Left ventricle myocardium inferior (tissue), 1 donor: ENCODE measurements at places on chromosomes 12 and 14.

DNA sequence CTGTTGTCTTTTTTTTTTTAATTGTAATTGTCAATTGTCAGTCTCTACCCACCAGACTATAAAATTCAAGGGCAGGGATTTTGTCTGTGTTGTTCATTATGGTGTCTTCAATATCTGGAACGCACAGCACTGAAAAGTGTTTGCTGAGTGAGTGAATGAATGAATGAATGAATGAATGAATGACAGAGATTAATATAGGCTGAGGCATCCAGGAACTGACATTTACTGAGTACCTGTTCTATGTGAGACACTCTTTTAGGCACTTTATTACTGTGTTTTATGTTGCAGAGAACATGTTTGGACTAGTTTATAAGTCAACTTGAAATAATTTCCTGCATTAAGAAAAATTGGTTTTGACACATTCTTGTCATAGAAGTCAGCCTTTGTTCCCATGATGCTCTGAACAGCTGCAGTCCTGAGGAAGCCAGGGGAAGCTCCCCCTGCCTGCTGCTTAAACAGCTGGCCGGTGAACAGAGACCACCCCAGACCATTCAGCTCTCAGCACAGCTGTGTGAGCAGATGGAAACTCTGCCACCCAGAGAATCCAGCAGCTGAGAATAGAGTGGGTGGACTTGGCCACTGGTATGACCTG lies 160.7 kb upstream of the CCND2 start:
- DNase-seq: no peak

DNA sequence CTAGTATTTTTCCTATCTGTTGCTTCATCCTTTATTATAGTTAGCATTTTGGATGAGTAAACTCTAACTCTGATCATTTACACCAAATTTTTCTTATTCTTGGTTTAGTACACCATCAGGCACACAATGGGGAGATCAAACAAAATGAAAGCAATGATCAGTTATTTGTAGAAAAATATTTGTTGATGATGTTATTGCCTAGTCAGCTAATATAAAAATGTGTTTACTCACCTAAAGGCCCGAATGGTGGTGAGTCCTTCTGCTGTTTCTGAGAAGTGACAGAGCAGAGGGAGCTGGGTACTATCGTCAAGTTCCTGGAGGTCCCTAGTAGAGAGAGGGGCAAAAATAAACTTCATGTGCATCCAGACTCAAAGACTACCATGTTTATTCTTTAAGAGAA lies 63.3 kb upstream of the KCNJ8 start:
- no peak for DNase-seq

GRCh38 chr14:72962829-72963312 lies 36.6 kb downstream of the DCAF4 start:
- no peak for DNase-seq

- no peak for DNase-seq
These were observed 54.1 kb upstream of the BEGAIN start for GRCh38 chr14:100641274-100641860.

DNA sequence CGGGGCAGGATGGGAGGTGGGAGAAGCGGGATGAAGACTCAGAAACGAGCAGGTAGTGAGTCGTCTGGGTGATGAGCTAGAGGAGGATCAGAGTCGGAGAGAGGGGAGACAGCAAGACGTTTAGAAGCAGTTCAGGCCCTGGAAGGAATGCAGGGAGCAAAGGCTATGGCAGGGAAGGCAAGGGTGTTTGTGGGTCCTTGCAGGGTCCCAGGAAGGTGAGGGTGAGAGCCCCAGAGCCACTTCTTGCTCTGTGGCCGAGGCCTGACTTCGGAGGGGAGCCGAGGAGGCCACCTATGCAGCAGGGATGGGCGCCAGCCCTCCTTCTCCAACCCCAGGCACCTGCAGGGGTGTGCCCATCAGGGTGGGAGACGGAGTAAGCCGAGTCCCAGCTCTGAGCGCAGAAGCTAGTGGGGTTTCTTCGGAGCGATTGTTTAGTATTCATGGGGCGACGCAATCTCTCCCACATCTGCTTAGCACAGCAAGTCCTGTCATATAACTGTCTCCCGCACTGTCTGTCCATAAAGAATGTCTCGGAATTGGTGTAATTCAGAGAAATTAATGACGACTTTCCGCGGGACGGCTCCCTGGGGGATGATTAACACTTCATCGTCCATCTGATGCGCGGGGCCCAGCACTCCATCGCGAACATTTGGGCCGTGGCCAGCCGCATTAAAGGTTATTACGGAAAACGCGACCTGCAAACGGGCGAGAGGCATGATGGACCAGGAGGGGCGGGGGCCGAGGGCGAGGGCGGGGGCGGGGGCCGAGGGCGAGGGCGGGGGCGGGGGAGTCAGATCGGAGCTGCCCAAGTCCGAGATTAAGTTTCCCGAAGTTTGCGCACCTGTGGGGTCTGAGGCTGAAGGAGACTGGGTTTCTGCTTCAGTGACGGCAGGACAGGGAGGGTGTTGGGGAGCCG lies 12.2 kb upstream of the CALCOCO1 start:
- no peak for DNase-seq

GRCh38 chr14:67395876-67396189 lies 16.1 kb downstream of the PLEK2 start:
- no peak for DNase-seq

GRCh38 chr12:6742834-6743233 lies 10.1 kb downstream of the MLF2 start:
- DNase-seq: no peak

DNA sequence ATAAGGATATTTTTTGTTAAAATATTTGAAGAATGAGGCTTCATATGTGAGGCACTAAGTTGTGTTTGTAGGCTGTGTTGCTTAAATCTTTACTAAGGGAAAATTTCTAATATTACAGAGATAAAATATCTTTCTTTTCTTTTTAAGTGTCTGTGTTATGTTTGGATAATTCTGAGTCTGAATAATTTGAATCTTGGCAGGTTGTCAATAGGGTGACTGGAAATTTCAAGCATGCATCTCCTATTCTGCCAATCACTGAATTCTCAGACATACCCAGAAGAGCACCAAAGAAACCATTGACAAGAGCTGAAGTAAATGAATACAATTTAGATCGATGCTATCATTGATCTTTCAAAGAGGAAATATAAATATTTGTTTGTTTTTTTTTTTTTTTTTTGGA lies 29.4 kb downstream of the TMPO start:
- DNase-seq: no peak

DNA sequence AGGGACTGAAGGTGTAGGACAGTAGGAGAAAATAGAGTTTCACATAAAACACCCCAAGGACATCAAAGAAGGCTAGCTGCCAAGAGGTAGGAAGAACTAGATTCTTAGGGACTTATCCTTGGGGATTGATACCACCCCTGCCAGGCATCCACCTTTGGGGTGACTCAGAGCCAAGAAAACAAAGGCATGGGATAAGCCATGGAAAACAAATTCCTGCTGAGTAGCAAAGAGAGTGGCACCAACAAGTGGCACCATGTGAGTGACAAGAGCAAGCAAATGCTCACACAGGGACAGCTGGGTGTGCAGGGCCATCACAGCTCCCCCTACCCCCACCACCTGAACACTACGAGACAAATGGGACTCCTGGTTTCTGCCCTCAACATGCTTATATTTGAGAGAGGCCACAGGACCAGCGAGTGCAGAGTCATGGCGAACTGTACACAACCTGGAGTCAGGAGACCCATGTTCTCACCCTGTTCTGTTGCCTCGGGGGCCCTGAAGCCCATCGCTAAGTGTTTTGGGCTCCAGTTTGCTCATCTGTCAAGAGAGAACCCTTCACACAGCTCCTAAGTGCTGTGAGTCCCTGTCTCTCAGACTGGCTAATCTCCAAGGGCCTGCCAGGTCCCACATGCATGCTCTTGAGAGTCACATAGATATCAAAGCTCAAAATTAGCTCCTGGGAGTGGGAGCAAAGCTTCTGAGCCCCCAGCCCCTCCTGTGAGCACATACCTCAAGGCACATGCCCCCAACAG lies 91.9 kb downstream of the DPF3 start:
- DNase-seq: no peak

DNA sequence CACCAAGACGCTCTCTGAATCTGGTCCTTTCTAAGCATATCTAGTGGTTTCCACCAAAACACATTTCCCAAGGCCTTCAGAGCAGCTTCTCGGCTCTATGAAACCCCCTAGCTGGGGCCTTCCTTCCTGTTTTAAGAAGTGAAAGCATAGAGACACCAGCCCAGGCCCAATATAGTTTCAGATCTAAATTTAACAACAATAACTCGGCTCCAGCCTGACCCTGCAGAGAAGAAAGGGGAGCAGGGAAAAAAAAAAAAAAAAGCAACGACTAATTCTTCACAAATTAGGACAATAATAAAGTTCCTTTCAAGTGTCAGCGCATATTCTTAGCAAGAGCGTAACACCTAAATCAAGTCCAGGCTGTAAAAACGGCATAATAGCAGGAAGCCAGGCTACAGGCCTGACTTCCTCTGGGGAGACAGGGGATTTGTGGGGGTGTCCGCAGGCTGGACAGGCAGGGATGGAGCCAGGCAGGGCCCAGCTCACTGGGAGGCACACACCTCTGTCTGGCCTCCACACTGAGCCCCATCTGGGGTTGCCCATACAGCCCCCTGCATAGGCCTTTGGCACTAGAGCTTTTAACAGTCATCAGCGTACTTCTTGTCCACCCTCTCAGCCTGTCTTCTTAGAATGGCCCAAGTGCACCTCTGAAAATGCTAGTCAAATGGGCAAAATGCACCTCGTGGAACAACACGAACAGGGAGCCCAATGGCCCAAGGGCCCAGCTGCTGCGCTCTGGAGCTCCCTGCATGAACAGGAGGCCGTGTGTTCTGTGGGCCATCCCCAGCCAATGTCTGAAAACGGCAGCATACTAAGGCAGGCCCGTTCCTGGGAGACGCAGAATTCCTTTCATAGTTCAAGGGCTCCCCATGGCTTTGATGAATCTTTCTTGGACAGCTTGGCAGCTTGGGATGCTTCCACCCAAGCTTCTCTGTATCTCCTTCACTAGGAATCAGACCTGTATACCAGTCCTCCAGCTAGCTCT lies 772.9 kb downstream of the MED13L start:
- peak; percentile 21 for DNase-seq

GRCh38 chr14:38839694-38840365 lies 263.2 kb downstream of the SEC23A start:
- no peak for DNase-seq

DNA sequence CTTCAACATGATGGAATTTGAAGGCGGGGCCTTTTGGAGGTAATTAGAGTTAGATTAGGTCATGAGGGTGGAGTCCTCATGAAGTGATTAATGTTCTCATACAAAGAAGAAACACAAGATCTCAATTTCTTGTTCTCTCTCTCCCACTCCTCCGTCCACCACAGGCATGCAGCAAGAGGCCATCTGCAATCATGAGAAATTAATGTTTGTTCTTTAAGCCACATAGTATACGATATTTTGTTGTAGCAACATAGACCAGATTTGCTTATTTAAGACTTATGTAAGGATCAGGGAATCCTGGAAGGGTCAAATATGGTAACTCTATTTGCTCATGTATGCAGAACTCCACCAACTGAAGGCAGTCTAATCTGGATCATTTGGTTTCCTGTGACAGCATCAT lies 429.0 kb downstream of the LRIG3 start:
- DNase-seq: no peak

DNA sequence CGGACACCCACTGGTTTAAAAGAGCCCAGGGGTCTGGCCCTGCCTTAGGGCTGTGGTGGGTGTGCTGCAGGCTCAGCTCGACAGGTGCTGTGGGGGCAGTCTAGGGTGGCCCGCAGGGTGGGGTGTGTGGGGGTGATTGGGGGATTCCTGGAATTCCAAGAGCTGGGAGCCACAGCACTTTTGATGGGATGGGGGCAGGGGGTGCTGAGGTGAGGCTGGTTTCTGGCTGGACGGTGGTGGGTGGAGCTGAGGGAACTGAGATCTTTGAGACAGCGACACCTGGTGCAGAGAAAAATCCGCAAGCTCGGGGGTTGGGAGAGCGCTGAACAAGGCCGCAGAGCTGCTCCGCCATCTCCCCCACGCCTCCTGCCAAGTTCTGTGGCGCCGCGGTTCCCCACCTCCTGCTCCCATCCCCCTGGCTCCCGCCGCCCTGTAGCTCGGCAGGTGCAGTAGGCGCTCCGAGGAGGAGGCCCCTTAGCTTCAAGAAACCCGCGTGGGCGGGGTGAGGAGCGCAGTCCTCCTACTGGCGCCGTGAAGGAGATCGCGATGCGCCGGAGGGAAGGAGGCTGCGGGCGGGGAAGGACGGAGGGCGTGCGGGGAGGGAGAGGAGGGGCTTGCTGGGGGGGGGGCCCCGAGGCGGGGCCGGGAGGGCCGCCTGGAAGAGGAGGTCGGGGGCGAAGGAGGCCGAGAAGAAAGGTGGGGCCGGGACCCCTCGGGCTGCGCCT lies 1.3 kb upstream of the TEDC1 start:
- DNase-seq: peak; percentile 84

DNA sequence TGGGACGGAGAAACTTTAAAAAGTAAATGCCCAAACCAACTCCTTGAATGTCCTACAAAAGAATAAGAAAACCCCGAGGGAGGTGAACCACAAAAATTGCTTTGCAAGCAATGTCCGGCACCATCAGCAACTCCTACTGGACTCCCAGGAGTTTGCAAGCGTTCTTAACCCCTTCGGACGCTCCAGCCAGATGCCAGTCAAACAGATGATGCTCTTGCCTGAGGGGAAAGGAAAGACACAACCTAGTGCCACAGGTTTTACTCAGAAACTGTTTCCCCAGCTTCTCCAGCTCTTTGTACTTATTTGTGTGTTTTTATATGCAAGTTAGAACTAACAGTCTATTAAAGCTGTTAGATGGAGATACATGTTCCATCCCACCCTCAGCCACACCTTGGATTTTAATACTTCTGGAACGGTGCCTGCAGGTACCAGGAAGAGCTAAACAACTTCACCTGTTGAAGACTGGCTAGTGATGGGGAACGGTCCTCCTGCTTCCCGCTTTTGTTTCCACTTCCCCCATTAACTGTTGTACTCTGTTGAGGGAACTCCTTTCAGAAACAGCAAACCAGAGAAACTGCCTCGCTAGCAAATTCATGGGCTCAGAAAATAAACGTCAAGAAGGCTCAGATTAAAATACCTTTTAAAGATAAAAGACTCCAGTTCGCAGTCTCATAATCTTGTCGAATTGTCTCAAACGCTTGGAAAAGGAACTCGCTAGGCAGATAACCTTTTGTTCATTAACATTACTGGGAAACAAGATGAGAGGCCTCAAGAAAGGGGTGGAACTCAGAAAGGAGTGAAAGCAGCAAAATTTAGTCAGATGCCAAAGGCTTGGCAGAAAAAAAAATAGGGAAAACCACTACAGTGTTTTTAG lies 1.1 kb upstream of the FERMT2 start:
- no peak for DNase-seq

- DNase-seq: no peak
These were observed 1.9 kb downstream of the EGLN3 start for GRCh38 chr14:33948869-33949408.
